ENCODE measurements at places on chromosomes 16 and 17.

- DNase-seq: no peak
Measured at GRCh38 chr16:68093816-68094613, 8.8 kb downstream of the NFATC3 start.

GRCh38 chr17:66220079-66220835, 9.0 kb downstream of the APOH start:
- DNase-seq: no peak

- no peak for DNase-seq
Measured at GRCh38 chr17:72372185-72372584, 251.4 kb downstream of the SOX9 start.

- DNase-seq: no peak
Measured at GRCh38 chr17:76271669-76272540, 6.8 kb downstream of the UBALD2 start.

- no peak for DNase-seq
Measured at GRCh38 chr16:52350031-52350642, 196.8 kb downstream of the TOX3 start.

DNA sequence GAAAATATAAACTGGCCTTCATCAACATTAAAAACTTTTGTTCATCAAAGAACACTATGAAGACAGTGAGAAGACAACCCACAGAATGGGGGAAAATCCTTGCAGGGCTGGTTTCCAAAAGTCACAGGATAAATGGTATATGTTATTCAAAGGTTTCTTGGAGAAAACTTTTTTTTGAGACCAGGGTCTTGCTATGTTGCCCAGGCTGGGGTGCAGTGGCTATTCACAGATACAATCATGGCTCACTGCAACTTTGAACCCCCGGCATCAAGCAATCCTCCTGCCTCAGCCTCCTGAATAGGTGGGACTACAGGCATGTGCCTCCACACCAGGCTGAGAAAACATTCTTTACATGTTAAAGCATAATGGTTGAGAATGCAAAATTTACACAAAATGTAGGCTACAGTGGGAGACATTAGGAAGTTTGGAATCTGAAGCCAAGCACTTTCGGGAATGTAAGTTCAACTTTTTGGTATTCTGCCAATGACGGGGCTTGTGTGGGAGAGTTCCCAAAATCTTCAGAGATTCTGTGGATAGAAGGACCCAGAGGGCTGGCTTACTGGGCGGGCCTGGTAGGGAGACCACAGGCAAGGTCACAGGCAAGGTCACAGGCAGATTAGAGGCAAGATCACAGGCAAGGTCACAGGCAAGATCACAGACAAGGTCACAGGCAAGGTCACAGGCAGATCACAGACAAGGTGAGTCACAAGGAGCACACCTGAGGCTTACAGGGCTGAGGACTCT, 24.2 kb upstream of the ATP2A3 start:
- no peak for DNase-seq

DNA sequence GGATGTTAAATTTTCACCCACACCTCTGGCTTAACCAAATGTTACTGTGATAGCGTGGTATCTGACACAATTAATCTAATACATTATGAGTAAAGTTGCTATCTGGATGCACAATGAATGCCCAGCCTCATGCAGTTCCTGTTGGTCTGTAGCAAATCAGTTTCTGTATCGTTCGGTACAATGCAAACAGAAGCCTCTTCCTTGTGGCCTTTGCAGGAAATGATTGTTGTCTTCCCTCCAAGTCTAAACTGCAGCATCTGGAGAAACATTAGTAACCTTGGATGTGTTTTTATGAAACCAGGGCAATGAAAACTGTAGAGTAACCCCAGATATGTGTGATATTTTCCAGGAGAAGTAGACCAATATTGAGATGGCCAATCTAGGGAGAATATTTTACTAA, 46.8 kb downstream of the CYB561 start:
- DNase-seq: peak; percentile 82

GRCh38 chr16:2081201-2082084, 33.7 kb downstream of the TSC2 start:
- DNase-seq: no peak

- no peak for DNase-seq
Measured at GRCh38 chr17:72287586-72287985, 166.8 kb downstream of the SOX9 start.

- DNase-seq: no peak
Measured at GRCh38 chr16:76370344-76370743, 93.1 kb downstream of the CNTNAP4 start.

DNA sequence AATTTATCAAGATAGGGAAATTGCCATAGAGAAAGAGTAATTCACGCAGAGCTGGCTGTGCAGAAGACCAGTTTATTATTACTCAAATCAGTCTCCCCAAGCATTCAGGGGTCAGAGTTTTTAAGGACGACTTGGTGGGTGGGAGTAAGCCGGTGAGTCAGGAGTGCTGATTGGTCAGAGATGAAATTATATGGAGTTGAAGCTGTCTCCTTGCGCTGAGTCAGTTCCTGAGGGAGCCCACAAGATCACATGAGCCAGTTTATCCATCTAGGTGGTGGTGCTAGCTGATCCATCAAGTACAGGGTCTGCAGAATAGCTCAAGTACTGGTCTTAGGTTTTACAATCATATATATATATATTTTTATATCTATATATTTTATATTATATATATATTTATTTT, 6.0 kb upstream of the AQP8 start:
- DNase-seq: no peak

- no peak for DNase-seq
Measured at GRCh38 chr16:49337814-49338350, 35.7 kb upstream of the C16orf78 start.

- DNase-seq: no peak
Measured at GRCh38 chr16:86026171-86026910, 127.4 kb downstream of the IRF8 start.

DNA sequence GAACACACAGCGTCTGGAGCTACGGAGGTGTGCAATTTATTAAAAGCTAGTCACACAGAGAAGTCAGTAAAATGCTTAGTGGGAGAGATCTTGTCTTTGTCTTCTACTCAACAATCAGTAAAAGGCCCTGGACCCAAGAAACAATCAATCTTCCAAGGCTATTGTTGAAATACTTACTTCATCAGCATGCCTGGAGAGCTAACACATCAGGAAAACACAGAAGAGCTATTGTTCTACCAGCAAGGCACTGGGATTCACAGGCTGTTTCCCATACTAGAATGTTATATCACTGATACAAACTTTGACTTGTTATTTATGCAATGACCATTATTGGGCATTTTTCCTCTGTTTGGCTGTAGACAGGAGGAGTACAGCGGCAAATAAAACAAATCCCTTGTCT, 247.8 kb upstream of the ERCC4 start:
- DNase-seq: no peak

- DNase-seq: no peak
Measured at GRCh38 chr16:47577029-47577428, 115.9 kb downstream of the PHKB start.

DNA sequence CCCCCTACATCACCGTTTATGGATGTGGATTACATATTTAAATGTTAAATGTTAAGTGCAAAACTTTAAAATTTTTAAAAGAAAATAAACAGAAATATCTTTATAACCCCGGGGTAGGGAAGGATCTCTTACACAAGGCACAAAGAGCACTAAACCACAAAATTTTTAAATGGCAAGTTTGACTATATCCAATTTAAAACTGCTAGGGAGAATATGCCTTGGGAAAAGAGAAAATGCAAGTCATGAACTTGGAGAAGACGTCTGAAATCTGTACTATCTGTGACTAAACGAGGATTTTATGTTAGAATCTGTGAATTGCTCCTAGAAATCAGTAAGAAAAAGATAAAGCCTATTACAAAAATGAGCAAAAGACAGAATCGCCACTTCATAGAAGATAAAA, 28.7 kb upstream of the SLFN13 start:
- DNase-seq: no peak

DNA sequence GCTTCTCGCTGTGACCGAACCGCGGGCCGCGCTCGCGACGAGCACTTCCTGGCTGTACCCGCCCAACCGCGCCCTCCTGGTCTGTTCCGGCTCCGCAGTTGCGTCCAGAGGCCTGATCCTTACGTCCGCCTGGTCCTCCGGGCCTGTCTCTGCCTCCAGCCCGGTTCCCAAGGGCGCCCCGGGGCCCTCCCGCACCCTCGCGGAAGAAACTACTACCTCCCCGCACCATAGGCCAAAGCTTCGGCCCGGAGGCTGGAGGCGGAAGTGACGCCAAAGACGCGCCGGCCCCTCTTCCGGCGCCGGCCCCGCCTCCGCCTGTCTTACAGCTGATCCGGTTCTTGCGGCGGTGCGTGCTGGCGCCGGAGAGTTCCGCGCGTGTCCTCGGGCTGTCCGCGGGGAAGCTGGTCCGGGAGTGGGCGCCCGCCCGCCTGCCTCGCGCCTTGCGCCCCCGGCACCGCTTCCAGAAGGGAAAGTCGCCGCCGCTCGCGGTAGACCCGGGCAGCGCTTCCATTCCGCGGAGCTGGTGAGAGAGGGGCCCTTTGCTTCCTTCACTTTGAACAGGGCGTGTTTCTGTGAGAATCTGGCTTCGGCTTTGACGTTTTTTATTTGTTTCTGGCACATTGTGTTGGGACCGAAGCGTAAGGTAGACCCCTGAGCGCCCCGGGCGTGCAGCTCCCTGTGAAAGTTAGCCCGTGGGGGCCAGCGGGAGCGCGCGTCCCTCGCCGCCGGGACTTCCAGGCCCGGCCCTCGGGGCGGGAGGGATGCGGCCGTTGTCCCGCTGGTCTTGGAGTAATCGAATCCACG, at the start of gene ZNF778:
TSS of gene ZNF778 (plus strand) at position 316 of the 804 bp plus-strand sequence. CDS start 3,425 bp downstream, outside the sequence.
- DNase-seq: peak; percentile 69
